ENCODE measurements at places on chromosomes 4 and X.

DNA sequence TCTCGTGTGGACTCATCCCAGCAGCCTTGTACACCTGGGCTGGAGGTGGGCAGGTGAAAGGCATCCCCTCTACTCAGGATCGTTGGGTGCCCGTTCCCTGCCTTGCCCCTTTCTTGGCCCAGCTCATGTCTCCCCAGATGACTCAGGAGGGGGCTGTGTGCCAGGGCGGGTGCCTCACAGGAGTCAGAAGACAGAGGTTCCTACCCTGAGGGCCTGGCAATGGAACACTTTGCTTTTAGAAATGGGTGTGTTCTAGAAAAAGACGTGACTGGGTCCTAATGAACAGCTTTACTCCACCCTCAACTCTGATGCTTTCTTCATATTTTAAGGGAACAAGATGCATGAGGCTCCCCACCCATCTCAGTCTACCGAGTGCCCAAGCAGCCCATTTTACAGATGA lies 22.5 kb upstream of the TRIM2 start:
- DNase-seq: no peak

DNA sequence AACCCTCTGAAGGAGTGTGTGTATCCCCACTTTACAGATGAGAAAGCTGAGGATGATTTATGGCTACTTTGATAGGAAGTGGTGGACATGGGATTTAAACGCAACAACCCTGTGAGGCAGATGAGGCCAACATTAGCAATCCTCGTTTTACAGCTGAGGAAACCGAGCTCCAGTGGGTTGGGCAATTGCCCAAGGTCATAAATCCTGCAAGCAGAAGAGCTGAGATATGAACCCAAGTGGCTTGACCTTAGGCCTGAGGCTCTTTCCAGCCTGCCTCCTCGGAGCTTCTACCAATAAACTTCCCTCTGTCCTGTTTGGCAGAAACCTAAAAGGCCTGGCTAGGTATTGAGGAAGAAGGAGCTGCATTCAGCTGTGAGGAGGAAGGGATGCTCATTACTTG lies 185.5 kb upstream of the RBPJ start:
- no peak for DNase-seq

DNA sequence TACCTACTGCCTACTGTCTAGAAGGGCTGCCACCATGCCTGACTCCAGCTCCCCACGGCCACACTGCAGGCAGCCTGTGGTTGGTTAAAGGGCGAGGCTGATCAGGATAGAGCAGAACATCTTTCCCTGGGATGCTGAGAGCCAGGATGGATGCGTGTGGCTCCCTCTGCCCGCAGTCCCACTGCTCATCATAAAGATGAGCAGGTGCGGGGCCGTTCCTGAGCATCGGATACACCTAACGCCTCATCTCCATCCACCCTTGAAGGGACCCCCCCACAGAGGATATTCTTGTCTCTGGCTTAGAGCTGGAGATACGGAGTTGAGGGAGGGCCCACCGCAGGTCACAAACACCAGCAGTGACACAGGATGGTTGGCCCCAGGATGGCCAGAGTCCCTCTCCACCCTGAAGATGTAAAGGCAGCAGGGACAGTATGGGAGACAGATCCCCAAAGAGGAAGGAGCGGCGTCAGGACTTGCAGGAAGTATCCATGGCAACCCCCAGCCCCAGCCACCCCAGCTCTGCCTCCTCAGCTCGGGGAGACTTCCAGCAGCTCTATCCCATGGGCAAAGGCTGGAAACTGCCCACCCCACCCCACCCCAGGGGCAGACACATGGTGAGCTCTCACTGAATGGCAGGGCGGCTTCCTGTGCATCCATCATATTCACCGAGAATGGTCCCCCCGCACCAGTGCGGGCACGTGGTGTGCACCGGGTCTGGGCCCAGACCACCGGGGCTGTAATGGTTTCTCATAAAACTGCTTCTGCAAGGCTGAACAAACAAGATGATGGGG lies 19.3 kb downstream of the PPP2R2C start:
- DNase-seq: no peak

DNA sequence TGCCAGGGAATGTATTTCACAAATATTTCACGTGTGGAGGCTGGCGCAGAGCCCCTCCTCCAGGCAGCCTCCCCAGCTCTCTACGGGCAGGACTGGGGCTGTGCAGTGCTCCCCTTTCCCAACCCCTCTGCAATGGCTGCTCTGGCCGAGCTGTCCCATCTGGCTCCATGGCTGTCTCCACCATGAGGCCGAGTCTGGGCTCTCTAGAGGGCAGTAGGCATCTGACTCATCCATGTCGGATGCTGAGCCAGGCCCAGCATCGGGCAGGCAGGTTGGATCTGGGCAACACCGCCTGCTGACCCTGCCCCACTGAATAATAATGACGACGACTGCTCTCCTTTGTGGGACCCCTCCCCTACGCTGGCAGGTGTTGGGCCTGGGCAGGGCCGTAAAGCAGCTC lies 11.0 kb upstream of the SH3TC1 start:
- no peak for DNase-seq

DNA sequence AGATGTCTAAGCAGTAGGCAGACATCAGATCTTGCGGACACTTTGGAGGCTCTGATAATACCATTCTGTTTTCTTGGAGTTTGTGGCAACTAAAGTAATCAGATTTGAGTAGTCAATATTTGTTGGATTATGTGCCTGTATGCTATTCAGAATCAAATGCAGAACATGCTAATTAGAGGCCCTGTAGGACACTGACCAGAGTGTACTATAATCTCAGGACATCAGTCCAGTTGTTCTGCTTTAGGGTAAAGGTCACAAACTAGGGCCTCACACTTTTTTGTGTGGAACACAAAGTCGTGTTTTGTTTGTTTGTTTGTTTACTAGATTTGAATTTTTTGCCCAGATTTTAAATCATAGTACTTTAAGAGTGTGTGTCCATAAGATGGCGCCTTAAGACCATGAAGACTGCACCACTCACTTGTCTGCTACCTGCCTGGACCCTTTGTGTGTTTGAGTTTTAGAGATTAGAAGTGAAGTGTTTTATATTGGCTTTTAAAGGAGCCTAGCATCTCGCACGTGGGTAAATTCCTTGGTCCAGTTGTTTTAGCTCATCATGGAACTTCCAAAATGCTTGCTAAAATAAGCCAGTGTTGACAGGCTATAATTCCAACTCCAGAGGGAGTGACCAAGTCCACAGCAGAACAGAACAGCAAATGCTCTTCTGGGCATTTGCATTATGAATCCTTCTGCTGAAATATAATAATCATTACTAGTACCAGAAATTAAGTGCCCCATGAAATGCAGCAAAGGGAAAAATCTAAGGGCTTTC lies 34.7 kb downstream of the IL13RA1 start:
- DNase-seq: no peak

DNA sequence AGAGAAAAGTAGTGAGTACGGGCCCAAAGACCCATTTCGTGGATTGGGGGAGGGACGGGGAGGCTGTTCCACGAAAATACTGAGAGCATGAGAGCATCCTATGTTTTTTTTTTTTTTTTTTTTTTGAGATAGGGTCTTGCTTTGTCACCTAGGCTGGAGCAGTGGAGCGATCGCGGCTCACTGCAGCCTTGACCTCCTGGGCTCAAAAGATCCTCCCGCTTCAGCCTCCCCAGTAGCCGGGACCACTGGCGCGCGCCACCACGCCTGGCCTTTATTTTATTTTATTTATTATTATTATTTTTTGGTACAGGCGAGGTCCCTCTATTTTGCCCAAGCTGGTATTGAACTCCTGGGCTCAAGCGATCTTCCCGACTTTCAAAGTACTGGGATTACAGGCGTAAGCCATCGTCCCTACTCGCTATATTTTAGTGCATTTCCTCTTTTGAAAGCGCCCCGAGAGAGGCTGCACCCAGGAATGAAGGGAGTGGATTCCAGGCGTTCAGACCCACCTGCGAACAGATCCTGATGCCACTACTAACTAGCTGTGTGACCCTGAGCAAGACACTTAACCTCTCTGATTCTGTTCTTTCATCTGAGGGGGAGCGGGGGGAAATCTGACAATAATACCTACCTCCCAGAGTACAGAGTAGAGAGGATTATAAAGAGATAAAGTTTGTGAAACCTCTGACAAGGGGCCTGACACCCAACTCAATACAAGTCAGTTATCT lies 5.4 kb upstream of the MSX1 start:
- no peak for DNase-seq

DNA sequence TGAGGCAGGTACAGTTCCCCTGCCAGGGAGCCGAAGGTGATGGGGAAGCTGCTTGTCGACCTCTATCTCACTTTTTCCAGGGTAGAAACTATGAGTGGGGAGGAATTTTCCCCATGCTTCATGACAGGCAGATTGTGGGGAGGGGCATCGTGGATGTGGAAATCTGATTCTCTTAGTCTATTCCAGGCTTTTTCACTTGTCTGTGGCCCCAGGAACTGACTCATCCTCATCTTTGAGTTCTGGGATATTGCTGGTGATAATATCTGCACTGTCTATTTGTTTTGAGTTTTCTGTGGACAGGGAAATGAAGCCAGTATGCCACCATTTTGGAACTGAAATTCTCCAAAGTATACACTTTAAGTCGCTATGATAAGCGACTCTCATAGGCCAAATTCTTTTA lies 7.6 kb upstream of the TLR2 start:
- no peak for DNase-seq

GRCh38 chr4:118742050-118742449 lies 56.9 kb downstream of the METTL14 start:
- no peak for DNase-seq

DNA sequence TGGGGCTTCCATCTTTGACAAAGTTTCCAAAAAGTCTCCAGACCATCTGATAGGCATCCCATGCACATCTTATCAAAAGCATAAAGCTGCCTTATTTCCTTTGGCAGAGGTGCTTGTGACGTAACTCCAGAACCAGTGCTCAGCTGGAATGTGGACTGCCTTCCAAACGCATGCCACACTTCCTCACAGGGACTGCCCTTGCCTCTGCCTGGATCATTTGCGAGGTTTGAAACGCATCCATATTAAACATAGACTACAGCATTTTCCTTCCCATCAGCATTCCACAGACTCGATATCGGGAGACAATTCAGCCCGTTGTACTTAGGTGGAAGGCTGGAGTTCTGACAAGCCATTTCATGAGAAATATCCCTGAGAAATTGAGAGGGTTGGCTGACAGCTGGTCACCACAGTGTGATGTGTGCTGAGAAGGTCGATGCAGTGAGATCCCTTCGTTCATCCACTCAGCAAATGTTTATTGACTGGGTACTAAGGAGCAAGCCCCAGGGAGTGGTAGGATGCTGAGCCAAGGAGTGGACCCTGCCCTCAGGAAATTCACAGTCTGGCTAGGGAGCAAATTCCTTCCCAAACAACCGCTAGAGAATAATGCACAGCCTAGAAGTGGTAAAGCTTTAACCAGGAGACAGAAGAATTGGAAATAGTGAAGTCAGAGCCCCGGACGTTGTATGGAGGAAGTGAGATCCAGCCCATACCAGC lies 376.0 kb downstream of the BCOR start:
- DNase-seq: no peak

DNA sequence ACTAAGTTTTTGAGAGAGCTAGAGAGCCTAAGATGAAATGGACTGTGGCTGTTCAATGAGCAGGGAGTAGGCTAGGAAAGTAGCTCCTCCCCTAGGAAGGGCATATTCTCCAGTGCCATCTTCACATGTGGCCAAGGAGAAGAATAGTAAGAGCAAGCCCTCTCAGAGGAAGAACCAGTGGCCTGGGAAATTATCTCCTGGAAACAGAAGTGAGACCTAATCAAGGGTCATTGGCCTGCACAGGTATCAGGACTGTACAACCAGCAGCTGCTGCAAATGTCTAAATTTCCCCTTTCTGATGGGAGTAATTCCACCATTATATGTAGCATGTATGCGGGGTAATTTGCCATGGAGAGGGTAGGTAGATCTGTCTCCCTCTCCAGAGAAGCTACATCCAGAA lies 334.8 kb upstream of the RASGEF1B start:
- DNase-seq: no peak

DNA sequence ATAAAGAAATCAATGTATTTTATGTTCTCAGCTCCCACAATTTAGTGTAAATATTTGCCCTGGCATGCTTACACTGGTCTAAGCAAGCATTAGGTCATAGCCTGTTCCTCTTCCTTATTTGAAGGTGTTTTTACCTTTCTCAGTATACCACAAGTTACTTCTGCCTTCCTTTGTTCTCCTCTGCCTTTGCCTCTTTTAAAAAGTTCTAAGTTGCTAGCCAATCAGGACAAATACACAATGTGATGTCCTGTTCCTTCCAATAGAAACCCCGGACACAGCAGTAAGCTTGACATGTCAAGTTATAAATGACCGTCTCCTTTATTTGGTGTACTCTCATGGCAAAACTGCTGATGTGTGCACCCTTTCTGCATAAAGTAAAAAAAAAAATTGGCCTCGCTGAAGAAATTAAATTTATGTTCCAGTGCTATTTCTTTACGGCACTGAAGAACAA lies 49.4 kb downstream of the UGT2B10 start:
- no peak for DNase-seq

GRCh38 chrX:39063702-39064101 lies 262.4 kb downstream of the MID1IP1 start:
- no peak for DNase-seq

GRCh38 chr4:20761382-20761781 lies 61.1 kb downstream of the PACRGL start:
- no peak for DNase-seq

DNA sequence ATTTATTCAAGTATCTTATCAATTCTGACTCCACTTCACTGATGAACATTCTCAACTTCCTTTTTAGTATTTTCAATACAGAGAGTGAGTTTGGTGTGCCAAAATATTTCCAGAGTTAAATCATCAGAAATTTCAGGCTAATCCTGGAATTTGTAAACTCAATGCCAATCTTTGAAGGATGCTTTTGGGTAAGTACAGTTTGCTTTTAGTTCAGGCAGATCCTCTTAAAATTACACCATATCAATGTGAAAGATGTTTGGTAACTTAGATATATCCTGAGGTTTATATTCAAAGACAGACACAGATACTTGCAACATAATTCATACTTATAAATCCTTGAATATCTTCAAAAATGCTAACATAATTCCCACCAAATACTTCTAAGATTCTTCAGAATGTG lies 76.0 kb upstream of the FAM47B start:
- no peak for DNase-seq

DNA sequence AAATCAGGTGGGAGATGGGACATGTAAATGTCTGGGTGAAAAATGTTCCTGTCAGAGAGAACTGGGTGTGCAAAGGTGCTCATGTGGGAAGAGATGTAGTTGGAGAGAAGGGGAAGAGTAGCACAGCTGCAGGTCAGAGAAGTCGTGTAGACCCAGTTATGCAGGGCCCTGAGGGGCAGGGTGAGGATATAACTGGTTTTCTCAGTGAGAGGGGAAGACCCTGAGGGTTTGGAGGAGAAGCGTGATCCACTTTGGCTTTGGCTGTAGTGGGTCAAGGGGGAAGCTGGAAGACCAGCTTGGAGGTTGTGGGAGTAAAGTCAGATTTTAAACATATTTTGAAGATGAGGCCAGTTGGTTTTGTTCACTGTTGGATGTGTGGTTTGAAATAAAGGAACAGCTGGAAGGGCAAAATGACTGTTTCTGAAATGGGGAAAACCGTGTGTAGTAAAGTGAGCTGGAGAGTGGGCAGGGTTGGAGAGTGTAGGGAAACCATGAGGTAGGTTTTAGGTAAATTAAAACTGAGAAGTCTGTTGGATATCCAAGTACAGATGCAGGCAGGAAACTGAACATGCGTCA lies 44.2 kb downstream of the NAP1L5 start:
- DNase-seq: no peak

- no peak for DNase-seq
Observed at GRCh38 chr4:56130606-56131155, 181.9 kb downstream of the CEP135 start.

GRCh38 chr4:72205298-72205697 lies 173.5 kb downstream of the NPFFR2 start:
- DNase-seq: no peak

- no peak for DNase-seq
Observed at GRCh38 chr4:55859711-55860110, 6.3 kb downstream of the EXOC1 start.
